ENCODE measurements at places on chromosomes 4 and X. TPM values are rescaled to one million over a fixed set of nuclear protein-coding genes. Genes with fewer than 3 reads are reported as not detected.

Gene RAB28
- total RNA-seq = 32.4 TPM

Gene SRPX
- total RNA-seq = 8.0 TPM

DNA sequence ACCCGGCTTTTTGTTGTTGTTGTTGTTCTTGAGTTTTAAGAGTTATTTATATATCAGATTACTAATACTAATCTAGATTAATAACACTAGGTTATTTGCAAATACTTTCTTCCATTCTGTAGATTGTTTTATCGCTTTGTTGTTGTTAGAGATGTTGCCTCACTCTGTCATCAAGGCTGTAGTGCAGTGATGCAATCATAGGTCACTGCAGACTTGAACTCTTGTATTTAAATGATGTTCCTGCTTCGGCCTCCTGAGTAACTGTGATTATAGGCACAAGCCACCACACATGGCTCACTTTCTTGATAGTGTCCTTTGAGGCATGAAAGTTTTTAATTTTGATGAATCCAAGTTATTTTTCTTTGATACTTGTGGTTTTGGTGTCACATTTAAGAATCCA, 129.0 kb downstream of the VSIG4 start:
- no peak for DNase-seq

DNA sequence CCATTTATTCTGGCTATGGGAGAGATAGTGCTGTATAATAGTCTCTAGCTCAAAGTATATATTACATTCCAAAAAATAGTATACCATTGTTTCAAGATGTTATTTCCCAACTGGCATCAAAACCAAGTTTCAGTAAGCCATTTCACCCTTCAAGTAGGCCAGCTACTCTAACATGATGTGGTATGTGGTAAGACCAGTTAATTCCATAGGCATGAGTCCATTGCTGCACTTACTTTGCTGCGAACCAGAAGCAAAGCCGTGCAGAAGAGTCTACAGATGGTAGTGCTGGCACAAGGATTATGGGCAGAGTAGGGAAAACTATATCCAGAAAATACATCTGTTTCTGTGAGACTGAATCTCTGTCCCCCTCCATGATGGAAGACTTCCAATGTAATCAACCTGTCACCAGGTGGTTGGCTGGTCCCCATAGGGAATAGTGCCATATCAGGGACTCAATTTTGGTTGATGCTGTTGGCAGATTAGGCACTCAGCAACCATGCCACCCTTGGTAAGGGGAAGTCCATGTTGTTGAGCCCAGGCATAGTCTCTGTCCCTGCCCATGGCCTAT, 49.8 kb upstream of the HSD17B10 start:
- DNase-seq = no peak

DNA sequence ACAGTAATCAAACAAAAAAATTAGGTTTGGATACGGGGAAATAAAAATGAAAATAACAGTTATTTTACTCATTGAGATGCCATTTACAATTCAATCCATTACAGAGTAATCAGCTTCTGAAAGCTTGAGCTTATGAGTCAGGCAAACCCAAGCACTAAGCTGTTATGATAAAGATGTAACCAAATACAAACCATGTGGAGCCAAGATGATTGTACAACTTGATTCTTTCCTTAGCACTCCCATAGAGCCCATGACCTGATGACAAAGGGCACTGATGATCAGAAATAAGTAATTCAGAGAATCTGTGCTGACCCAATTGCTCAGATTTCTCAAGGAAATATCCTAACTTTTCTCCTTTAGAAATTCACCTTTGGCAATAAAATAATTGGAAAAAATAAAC, 40.5 kb upstream of the PRKG2 start:
- no peak for DNase-seq

- no peak for DNase-seq
Measured at GRCh38 chrX:132639446-132639845, 150.6 kb upstream of the MBNL3 start.

DNA sequence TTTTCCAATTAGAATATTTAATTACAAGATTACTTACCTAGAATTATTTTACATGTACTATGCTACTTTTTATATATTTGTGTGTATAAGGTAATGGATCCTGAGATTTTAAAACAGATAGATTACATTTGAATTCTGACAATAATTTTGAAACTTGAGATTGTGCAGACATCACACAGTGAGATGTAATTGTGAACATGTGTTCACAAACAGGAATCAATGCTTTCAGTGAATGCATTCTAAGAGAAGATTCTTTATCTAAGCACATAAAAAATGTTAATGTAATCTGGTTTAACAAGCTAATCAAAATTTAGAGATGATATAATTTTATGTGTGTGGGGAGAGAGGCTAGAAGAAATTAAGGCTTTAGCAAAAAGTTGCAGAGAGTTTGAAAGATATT, 1925.5 kb downstream of the ARAP2 start:
- no peak for DNase-seq

- no peak for DNase-seq
Measured at GRCh38 chr4:186342582-186342981, 76.6 kb downstream of the F11 start.

Gene ABLIM2
- 1.6 TPM for total RNA-seq

DNA sequence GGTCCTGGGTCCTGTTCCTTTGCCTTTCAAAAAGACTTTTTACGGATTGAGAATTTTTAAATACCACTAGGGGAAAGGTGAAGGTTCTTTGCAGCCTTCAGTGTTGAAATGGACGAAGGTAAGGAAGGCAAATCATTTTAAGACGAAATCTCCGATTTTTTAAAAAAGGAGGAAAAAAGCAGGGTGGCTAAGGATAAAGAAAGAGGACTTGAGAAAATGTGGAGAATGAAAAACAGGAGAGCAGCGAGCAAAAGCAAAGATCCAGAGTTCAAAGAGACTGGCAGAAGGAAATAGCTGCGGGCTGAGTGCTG, 314 bp downstream of the EPHA5 start:
- DNase-seq = no peak

Gene EMCN
- not detected for total RNA-seq

Gene HSFX4
- total RNA-seq = not detected

Gene TMPRSS11F
- total RNA-seq = not detected

GRCh38 chr4:5051278-5052203, at the start of gene STK32B:
STK32B (plus strand) TSS chr4:5051480.
- peak; percentile 87 for DNase-seq

GRCh38 chr4:59647011-59647410, 1553.1 kb upstream of the ADGRL3 start:
- no peak for DNase-seq

Gene PSAPL1
- 0.22 TPM for total RNA-seq

- no peak for DNase-seq
Measured at GRCh38 chr4:106334741-106335470, 18.6 kb downstream of the AIMP1 start.

DNA sequence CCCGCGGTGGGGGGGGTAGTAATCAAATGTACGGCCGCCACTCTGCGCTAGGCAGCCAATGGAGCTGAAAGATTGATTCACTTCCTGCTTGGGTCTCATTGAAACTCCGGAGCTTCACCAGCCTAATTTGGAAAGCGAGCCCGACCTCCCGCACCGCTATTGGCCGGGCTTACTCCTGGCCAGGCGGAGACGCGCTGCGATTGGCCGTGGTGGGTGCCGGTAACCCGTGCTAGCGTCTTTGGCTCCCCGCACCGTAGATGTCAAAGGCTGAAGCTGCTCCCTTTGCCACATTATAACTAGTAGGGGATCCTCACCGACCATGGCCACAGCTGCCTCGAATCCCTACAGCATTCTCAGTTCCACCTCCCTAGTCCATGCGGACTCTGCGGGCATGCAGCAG, at the start of gene POU3F4:
POU3F4 (plus strand) TSS at position 285 of the 400 bp plus-strand sequence; CDS start at position 320, 35 bp downstream.
- DNase-seq = peak; percentile 78

DNA sequence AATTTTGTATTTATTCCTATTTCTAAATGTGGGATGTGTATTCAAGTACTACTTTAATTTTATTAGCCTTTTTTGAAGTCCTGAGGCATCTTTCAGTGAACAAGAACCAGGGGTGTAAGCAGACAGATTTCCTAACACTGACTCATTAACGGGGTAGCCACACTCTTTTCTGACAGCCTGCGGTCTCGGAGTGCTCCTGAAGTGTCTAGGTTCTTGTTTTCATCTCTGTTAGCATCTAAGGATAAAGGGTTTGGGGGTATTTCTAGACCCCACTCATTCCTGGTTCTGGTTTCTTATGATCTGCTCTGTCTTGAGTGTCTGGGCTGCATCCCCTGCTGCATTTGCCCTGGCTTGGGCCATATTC, 71.9 kb downstream of the GC start:
- DNase-seq = no peak

Gene RNF212
- 59.8 TPM for total RNA-seq

Gene MAGED2
- total RNA-seq = 216 TPM

DNA sequence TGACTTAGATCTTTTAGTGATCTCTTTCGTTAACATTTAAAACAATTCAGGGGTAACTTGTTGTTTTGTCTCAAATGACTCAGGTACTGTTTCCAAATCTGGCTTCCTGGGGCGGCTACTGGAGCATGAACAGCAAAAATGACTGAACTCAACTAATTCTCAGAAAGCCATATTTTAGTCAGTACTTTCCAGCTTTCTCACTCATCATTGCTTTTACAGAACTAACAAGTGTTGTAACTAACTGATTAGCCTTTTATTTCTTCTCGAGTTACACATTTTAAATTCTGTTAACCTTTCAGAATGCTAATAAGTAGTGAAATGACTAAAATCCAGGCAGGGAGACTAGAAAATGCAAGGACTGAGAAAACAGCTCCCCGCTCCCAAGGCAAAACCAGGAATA, 55.3 kb downstream of the JADE3 start:
- no peak for DNase-seq

- no peak for DNase-seq
Measured at GRCh38 chrX:24253469-24253868, 60.4 kb downstream of the SUPT20HL2 start.

DNA sequence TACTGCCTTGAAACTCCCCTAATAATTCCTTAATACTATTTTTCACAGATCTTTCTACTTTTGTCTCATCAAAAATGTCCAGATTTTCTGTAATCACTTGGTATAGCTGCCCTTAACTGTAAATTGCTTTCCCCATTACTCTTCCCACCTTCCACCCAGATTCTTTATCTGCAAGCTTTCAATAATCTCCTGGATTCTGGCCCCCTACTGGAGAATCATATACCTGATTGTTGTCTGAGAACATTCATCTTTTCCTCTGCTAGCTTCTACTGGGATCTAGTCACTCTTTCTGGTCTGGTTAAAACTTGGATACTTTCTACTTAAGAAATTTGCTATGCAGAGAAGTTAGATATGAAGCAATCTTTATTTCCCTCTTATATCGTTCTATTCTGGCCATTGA, 552.6 kb downstream of the PCDH19 start:
- DNase-seq = peak; percentile 10

Gene SLITRK2
- total RNA-seq = 0.37 TPM

Gene XKRX
- total RNA-seq = 0.90 TPM

DNA sequence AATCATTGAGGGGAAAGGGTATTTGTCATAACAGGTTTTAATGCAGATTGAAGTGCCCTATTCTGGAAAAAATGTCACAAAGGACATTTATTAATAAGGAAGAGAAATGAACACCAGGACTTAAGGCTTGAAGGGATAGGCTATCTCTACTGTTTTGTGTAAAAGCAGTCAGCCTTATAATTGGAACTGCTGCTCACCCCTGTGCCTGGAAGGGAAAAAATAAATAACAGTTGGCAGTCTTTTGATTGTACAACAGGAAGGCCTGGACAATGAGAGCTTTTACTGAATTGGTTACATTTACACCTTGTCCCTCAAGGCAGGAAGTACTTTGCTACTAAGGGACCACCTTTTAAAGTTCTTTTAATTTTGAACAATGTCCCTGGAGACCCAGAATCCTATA, 17.8 kb upstream of the MAGED4 start:
- no peak for DNase-seq

- no peak for DNase-seq
Measured at GRCh38 chr4:174549721-174550120, 27.4 kb upstream of the HPGD start.

- no peak for DNase-seq
Measured at GRCh38 chr4:124199755-124200154, 512.8 kb downstream of the ANKRD50 start.

All from H7 (cell line).